Stimulated activated CD4-positive, alpha-beta T cell treated with anti-CD3 and anti-CD28 coated beads, Interleukin-12 subunit alpha, Interleukin-12 subunit beta, amount 100 ng/mL, for 24 hours (primary cell): ENCODE measurements at places on chromosomes 7 and 10.

DNA sequence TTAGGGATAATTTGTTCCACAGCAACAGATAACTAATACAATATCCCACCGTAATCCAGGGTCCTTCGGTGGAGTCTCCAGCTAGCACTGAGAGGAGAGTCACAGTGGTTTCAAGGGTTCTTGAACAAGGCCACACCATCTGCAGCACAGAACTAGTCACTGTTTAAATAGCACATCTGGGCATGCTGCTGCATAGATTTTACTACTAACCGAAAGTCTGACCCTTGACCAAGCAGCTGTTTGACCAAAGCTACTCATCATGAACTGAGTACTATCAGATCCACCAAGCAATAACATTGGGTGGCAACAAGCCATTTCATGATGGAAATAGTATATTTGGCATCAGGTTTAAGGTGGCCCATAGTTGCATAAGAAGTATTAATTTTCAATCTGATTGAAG, 53.2 kb downstream of the ANKMY2 start:
- no peak for DNase-seq

DNA sequence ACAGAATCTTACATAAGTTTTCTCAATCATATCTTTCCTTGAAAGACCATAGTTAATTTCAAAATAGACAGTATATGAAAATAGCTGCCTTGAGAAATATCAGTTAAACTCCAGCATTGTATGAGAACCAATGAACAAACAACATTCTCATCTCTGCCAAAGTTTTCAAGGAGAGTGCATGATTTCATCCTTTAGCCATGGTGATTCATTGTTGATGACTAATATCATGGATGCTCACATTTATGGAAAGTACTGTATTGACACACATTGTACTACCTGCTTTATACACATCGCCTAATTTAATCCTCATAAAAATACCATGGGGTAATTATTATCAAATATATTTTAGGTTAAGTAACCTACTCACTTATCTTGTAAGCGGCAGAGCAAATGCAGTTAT, 250.3 kb downstream of the CNTNAP2 start:
- DNase-seq, result no peak

GRCh38 chr10:124693801-124694416, 50.3 kb downstream of the FAM53B start:
- no peak for DNase-seq

GRCh38 chr7:97601931-97602457, 129.9 kb upstream of the TAC1 start:
- DNase-seq, result no peak

DNA sequence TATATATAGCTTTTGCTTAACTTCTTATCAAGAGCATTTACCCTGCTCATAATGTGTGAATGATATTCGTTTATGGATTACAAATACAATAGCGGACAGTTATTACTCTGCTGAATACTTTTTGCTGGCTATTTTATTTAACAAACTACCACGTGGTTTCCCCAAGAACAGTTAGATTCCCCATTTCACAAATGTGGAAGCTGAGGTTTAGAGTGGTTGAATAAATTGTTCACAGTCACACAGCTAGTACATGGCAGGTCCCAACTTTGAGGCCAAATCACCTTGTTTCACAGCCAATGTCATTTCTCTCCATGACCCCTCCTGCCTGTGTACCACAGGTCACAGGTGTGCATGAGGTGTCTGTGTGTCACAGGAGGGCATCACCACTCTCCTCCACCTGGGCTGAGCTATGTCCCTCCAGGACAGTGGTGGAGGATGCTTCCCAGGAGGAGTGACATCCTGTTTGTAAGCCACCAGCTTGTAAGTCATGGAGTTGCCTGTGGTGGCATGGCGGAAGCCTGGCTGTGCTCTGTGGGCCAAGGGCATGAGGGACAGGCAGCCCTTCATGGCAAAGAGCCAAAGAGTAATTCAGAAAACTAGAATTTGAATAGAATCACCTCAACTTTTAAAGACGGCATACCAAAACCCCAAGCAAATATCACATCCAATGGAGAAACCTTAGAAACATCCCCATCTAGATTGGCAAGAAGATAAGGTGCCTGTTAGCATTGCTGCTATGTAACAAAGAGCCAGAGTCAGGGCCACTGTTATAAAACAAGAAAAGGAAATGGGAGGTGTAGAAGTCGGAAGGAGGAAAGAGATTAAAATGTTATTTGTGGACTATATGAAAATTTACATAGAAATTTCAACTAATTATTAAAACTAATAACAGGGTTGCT, 51.9 kb downstream of the AOC1 start:
- DNase-seq, result no peak

- DNase-seq, result no peak
Observed at GRCh38 chr7:2554661-2555111, 638 bp downstream of the BRAT1 start.
